DMS153 (cell line): ENCODE measurements at places on chromosomes 3 and 15.
A peak's percentile ranks its signal among the peaks of the same experiment; 100 is the strongest.

DNA sequence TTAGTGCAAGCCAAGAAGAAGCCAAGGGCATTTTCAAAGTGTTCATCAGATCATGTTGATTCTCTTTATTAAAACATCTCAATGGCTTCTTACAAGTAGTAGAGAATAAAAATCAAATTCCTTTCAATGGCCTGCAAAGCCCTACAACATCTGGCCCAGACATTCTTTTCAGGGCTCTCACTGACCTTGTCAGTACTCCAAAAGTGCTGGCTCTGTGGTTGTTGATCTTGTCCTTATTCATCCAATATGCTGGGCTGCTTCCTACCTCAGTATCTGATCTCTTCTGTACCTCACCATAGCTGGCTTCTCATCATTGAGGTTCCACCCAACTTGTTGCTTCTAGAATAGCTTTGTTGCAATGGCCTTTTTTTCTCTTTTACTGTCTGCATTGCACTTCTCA lies 74.0 kb upstream of the SAMMSON start:
- no peak for DNase-seq

GRCh38 chr15:98528046-98528725 lies 120.2 kb upstream of the IGF1R start:
- no peak for DNase-seq

- DNase-seq: no peak
These were observed 307.1 kb downstream of the TLE3 start for GRCh38 chr15:69790632-69791031.

DNA sequence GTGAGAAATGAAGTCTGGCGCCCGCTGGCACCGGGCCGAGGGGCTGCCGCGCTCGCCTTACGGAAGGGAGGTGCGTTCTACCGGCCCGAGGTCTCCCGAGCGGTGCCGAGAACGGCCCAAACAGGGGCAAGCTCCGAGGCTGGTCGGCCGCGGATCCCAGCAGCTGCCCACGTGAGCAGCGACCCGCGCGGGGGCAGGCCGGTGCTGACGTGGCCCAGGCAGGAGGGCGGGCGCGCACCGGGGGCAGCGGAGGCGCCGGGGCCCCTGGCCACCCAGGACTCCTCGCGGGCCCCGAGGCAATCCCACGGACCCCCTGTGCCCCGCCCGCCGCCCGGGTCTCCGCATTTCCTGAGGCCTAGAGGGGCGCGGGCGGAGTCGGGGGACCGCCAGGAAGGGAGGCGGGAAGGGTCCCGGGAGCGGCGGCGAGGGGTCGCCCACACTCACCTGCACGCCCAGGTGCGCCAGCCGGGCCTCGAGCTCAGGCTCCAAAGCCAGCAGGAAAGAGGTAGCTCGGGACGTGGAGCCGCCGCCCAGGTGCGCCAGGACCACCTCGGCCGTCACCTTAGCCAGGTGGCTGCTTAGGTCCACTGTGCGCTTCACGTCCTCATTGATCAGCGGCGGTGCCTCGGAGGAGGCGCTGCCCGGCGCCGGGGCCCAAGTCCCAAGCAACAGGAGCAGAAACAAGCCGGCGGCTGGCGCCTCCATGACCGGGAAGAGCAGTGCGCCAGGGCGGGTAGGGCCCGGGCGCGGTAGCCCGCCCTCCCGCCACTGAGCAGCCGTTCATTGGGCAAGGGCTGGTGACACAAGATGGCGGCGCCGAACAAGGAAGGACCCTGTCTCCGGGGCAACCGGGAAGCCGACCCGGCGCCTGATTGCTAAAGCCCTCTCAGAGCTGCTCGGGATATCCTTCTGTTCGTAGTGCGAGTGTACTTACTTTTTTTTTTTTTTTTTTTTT lies at the start of gene RPN1:
RPN1 (minus strand) TSS at position 723 of the 955 bp plus-strand sequence; CDS start at position 705, 18 bp downstream.
- peak; percentile 84 for DNase-seq

DNA sequence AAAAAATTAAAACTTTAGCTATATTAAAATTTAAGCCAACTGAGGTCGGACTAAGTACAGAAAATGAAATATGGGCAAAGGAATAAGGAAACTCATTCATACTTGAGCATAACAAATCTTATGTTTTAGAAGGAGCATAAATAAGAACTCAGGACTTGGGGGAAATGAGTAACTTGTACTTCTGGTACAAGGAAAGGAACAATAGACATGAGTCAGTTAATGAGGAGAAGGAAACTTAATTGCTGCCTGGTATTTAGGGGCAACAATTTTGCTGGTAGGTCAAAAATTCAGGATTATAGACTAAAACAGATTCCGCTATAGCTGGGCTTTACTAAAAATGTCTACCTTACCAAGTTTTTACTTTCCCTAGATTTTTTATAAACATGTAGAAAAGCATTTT lies 113.1 kb downstream of the MYO5A start:
- DNase-seq: no peak

- DNase-seq: no peak
These were observed 90.1 kb downstream of the B3GALNT1 start for GRCh38 chr3:161014843-161015749.

DNA sequence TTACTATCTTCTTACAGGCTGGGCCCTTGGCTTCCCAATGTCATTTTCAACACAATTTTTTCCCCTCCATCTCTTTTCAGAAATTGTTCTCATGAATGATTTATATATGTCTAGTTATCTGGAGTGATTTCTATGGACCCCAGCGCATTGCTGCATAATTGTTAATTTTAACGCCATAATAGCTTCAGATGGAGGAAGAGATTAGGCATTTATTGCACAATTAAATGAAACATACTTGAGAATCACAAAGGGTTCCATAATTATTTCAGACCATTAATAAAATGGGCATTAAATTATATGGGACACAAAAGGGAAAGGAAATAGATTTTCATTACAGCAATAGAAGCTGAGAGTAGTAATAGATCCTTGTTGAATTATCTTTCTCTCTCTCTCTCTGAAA lies 70.3 kb upstream of the SOX14 start:
- DNase-seq: no peak

GRCh38 chr3:171935261-171936123 lies 92.3 kb downstream of the TMEM212 start:
- DNase-seq: no peak
